Left hindlimb (tissue), 1 donor: ENCODE measurements at places on chromosomes 4 and X.

GRCh38 chr4:142547974-142548373, 298.1 kb downstream of the INPP4B start:
- no peak for DNase-seq

DNA sequence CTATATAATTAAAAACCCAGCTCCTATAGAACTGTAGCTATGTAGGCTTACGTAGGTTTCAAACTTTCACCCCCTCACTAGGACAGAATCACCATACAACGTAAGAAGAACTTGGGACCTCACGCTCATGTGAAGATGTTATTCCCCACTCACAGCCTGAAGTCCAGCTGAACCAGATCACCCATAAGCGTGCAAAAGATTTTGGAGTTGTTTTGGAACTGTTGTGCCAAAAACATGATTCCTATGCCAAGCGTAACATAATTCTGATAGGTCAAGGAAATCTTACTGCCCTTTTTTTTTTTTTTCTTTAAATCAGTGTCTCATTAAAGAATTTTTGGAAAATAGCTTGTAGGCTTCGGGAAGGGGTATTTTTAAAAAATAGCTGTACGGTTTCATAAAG, 57.0 kb downstream of the LCORL start:
- no peak for DNase-seq

DNA sequence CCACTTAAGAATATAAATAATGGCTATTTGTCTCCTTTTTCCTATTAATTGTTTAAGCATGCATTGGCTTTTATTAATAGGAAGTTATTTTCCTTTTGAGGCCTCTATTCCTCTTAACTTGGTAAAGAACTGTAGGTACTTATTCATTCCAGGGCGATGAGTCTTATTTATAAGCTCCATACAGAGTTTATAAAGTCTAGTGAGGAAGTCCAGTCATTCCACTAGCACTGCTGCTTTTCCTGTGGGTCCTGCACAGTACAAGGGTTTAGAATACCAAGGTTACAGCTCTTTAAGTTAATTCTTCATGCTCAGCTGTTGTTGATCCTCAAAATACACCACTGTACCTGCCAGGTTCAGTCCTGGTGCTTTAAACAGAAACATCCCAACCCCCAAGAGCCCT, 28.5 kb upstream of the WNK3 start:
- DNase-seq: no peak

GRCh38 chrX:8083286-8083685, 87.8 kb downstream of the VCX2 start:
- no peak for DNase-seq

- no peak for DNase-seq
Observed at GRCh38 chr4:103100691-103101090, 1.1 kb upstream of the BDH2 start.

DNA sequence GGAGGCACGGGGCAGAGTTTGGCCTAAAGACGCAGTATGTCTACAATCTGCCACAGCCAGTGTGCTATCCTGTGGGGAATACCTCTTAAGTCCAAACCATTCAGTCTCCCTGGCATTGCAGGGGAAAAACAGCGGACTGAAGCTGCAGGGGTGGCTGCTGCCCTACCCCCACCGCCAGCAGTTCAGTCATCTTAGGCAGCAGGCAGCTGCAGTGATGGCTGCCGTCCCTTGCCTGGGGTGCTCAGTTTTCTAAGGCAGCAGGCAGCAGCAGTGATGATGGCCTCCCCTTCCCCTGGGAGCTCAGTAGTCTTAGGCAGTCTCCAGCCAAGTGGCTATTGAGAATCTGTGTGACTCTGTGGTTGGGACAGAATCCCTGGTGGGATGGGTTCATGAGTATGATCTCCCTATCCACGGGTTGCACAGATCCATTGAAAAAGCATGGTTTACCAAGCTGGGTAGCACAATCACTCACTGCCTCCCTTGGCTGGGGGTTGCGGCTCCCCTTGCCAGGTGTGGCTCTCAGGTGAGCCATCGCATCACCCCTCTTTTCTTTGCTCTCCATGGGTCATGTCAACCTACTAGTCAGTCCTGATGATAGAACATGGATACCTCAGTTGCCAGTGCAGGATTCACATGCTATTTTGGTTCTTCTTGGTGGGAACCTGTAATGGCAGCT, 48.9 kb upstream of the GRID2 start:
- no peak for DNase-seq

DNA sequence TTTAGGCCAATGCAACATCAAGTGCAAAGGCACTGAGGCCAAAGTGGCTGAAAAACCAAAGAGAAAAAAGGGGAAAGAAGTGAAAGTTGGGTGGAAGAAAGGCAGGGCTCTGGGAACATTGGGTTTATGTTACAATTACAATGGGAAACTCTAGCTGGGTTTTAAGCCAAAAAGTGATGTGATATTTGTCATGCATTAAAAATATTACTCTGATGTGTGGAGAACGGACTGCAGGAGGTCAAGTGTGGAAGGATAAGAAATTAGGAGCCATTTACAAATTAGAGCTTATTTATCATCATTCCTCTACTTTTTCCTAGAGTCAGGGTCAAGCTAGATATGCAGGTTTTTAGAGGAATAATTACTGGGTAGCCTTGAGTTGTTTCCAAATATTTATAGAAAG, 516.8 kb downstream of the INPP4B start:
- no peak for DNase-seq

- no peak for DNase-seq
Observed at GRCh38 chrX:24372021-24372763, 11.8 kb downstream of the SUPT20HL1 start.

DNA sequence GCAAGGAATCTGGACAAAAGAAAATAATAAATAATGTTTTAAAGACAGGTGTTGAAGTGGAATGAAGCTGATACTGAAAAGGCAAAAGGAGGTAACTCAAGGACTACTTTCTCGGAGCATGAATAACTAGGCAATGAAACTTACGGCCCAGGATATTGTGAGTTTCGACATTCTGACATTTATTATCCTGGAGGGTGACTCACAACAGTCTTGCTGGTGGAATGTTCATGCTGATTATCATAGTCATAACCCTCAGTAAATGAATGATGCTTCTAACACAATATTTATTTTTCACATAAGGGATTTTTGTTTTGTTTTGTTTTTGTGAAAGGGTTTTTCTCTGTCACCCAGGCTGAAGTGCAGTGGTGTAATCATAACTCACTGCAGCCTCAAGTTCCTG, 147.0 kb upstream of the HPGD start:
- DNase-seq: no peak

- DNase-seq: no peak
Observed at GRCh38 chr4:13665701-13666660, 38.5 kb upstream of the BOD1L1 start.

DNA sequence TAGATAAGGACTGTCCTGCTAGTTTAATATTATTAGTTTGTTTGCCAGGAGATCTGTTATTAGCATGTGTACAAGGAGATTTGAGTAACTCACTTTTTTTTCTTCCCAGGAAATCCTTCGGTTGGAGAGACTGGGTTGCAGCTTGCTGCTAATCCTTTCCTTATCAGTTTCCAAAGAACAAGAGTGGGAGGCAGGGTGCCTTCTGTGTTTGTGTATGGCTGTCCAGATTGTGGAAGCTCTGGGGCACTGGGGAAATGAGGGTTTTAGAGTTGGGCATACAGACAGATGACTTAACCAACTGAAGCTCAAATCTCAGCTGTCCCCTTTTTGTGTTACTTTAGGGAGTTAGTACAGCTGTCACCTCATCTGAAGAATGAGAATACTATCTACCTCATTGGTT, 12.6 kb upstream of the SUPT20HL1 start:
- DNase-seq: no peak
